ENCODE measurements at places on chromosomes 5 and 9.

DNA sequence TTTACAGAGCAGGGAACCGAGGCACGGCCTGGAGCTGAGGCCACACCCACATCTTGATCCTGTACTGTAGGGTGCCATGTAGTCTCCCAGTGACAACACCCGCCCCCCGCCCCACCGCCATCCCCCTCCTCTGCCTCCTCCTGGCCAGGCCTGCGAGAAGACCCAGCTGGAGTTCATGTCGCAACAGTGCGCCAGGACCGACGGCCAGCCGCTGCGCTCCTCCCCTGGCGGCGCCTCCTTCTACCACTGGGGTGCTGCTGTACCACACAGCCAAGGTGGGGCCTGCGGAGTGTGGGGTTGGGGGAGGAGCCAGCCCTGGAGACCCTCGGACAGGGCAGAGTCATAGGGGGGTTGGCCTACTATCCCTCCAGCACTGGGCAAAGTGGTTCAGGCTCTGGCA, 14.5 kb downstream of the ADAMTS13 start:
- DNase-seq = no peak

- no peak for DNase-seq
Measured at GRCh38 chr9:134339183-134339806, 13.0 kb downstream of the RXRA start.

DNA sequence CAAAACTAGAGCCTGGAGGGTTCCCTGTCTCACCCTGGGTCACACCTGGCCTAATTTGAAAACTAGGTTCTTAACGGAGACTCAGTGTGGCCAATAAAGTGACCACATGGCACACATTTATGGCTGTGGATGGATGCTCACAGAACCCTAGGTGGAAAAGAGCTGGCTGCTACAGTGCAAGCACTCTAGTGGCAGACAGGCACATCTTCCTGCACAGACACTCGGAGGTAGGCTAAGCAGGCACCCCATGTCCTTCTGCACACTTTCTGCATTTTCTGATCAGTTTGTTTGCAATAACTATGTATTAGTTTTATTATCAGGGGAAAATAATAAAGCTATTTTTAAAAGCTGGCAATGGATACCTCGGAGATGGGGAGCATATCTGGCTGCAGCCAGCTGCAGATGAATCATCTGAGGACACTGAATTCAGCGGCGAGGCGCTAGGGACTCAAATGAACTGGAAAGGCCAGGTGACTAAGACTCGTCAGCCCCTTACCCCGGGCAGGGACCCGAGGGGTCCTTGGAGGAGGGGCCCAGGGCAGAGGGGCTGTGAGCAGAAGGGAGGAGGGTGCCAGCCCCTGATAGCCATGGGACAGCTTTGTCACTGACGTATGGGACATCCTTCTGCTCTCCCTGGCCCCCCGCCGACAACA, 96.2 kb downstream of the OLFM1 start:
- no peak for DNase-seq

- peak; percentile 10 for DNase-seq
Measured at GRCh38 chr5:115379622-115380344, 83.3 kb upstream of the CCDC112 start.

DNA sequence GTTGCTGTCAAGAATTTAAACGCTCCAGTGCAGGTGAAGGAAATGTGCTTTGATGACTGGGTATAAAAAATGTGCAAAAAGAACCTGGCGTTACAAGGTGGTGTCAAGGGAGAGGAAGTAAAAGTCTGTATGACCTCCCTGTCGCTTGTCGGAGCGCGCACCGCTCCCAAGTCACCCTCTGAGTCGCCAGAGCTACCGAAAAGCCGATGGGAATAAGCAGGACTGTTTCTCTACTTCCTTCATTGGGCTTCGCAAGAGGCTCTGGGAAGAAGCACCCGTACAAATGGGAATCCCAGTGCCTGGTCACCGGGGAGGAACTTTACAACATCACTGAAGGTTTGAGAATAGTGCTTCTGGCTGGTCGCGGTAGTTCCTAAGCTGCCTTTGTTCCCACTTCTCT, 1.3 kb upstream of the DMRT2 start:
- no peak for DNase-seq

DNA sequence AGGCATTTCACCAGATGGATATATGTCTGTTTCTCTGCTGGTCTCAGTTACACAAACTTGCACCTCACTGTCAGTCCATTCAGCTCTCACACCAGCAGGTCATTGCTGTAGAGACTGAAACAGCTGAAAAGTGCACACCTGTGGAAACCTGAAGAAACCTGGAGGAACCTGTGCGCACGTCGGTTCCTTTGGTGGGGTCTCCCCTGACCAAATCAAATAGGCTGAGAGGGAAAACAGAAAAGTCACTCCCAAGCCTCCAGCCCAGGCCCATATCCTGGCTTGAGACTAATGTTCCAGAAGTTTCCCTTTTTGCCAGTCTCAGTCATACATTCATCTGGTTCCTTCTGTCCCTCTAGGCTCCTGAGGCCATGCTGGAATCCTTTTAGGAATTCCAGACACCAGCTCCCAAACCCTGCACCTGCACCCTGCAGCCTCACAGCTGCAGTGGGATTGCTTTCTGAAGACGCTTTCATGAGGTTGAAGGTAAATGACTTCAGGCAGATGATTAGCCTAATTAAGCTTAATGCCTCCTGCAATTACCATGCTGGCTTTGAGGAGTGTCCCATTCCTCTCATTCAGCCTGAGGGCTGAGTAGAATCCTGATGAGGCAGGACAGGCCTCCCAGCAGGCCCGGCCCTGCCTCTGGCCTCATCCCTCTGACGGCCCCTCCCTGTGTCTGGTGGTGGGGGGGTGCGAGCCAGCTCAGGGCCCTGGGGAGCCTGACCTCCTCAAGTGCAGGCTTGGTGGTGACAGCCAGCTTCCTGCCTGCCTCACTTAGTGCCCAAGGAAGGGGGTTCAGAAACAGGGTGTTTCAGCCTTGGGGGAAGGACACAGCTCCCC, 24.3 kb upstream of the CXCL14 start:
- DNase-seq = no peak

DNA sequence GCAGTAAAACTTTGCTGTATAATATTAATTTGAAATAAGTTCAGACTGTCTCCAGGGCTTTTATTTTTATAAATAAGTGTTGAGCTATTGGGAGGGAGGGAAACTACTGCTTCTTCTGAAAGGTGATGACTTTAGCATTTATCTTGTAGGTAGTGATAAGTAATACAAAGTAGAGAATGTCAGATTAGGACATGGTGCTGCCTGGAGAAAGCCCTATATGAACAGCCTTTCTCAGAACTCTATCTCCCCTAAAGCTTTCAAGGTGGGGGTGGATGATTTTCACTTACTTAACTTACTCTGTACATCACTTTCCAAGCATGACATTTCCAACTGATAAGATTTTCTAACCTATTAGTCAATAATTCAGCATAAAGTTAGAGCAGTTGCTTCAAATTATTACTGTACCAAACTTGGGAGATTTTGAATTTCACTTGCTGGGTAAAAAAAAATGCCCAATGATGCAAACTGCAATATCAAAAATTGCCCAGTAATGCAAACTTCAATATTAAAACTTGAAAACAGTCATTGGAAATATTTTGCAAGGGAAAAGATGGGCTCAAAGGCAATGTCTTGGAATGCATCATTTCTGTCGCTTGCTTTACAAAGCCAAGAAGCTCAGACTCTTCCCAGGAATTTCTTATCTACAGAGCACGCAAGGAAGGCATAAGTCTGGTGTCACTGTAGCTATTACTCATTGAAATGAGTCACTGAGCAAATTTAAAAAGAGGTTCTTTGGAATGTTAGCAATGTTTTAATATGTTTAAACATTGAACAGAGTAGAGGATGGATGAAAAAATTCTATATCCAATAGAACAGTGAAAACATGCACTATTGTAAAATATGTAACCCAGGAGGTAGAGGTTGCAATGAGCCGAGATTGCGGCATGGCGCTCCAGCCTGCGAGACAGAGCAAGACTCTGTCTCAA, 569.5 kb downstream of the PSAT1 start:
- DNase-seq = no peak

GRCh38 chr5:64160201-64160600, 5.4 kb upstream of the RNF180 start:
- DNase-seq = no peak

- no peak for DNase-seq
Measured at GRCh38 chr5:77774981-77775789, 954 bp downstream of the TBCA start.

DNA sequence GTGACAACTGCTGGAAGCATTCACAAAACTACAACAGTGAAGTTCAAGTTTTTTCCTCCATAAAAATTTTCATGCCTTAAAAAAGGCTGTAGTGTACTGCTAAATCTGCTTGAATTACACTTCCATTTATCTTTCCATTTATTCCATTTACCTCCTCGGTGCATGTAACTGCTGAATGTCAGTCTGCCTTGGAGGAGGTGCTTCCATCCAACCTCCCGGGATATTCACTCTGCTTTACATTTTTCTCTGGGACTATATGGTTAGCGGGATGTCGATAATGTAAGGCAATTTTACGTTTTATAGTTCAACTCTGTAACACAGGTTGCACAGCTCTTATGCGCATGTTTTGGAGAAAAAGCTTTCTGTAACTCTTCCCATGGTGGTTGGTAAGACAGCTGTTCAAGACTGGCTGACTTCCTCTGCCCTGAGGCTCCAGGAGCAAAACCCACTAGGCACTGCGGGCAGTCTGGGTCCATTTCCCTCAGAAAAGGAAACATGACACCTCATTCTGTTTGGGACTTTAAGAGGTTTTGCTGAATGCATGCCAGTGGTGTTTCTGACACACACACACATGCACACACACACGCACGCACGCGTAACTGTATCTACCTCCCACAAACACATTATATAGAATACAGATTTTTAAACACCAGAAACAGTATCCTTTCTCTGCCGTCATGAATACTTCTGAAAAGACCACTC, 66.1 kb downstream of the SPTLC1 start:
- DNase-seq = no peak

- DNase-seq = no peak
Measured at GRCh38 chr9:111178331-111179055, 140.2 kb upstream of the LPAR1 start.

DNA sequence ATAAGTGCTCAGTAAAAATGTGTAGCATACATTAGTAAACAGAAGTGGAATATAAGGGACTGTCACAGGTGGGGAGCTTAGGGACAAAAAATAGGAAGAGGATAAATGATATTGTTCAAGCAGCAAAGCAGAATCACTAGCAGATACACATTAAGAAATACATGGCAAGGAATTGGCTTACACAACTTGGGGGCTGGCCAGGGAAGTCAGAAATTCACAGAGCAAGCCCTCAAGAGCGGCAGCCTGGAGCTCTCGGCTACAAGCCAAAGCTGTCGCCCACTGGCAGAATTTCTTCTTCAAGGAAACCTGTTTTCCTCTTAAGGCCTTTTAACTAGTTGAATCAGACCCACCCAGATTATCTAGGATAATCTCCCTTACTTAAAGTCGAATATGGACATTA, 73.0 kb upstream of the SMIM23 start:
- DNase-seq = no peak

- no peak for DNase-seq
Measured at GRCh38 chr9:93225417-93225816, 41.5 kb downstream of the WNK2 start.

- DNase-seq = no peak
Measured at GRCh38 chr9:80072451-80072850, 500.7 kb downstream of the TLE4 start.

GRCh38 chr5:174319551-174319950, 274.0 kb downstream of the NSG2 start:
- no peak for DNase-seq

DNA sequence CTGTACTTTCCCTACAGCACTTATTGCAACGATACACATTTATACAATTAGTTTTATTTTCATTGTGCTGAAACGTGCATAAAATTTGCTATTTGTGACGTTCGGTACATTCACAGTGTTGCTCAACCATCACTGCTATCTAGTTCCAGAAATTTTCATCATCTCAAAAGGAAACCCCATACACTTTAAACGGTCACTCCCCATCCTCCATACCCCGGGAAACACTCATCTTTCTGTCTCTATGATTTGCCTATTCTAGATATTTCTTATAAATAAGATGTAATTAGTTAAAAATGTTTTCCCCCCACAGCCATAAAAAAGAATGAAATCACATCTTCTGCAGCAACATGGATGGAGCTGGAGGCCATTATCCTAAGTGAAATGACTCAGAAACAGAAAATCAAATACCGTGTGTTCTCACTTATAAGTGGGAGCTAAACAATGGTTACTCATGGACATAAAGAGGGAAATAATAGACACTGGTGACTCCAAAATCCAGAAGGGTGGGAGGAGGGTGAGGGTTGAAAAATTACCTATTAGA, 40.2 kb upstream of the TEX48 start:
- no peak for DNase-seq

DNA sequence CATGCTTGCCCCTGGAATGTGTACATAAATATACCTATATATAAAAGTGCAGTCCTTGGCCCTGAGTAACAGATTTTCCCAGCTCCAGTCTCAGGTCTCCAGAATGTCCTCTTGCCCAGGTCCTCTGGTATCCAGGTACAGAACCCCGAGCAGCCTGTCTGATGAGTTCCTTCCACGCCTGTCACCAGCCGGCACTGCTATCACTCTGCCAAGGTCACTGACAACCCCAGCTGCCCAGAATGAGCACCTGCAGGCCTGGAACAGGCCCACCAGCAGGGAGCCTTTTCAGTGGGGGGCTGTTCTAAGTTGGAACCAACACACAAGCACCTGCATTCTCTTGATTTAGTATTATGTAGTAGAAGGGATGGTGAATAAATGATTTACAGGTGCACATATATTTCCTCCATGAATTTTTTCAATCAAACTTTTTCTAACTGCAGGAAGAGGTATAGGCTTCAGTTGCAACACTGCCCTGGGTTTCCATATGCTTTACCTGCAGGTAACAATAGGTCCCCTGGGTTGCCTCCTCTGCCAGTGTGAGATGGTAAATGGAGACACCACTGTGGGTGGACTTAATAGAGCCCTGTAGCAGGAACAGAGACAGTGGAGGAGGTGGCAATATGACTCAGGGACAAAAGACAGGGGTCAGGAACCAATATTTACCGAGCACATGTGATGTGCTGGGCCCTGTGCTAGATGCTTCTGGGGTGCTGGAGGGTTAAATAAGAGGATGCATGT, 291.9 kb downstream of the SPOCK1 start:
- DNase-seq = no peak

DNA sequence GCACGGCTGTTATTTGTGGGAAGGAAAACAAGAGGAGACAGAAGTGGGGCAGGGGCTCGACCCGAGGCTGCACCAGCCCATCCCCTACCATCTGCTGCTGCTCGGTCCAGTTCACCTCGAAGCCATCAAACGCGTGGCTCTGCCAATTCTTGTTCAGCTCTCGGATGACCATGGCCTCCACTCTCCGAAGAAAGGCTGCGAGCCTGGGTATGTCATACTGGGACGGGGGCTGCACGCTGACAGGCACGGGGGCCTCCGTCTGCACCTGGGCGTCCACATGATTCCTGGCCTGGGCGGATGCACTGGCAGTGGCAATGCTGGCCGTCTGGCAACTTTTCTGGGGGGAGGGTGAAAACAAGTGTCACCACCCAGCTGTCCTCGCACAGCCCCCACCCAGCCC, 16.0 kb downstream of the DYNC2I2 start:
- DNase-seq = no peak

DNA sequence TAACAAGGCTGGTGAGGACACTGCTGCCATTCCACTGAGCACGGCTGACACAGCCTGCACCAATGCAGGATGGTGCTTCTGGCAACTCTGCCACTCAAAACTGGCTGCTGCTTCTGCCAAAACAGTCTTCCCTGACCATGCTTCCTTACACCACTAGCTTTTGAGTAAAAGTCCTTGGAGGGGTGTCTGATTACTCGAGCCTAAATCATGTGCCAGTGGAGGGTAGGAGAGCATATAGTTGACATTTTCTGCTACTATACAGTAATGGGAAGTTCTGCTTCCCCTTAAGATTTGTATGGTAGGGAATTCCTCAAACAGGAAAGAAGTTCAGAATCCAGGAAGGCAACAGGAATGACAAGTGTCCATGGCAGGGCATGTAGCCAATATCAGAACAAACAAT, 12.2 kb upstream of the PJA2 start:
- no peak for DNase-seq

Measured in NCI-H2081 (cell line).